Breast epithelium (tissue), 4 donors: ENCODE measurements at places on chromosomes 12 and 14.

- peaks cover 20% of the 10 kb centered on the region for H3K4me1 ChIP-seq
- no peak overlapping the region for H3K4me3 ChIP-seq
- no peaks in the 10 kb centered on the region for H3K27me3 ChIP-seq
These were observed 53.6 kb upstream of the SRSF5 start for GRCh38 chr14:69713209-69713781.

GRCh38 chr12:123713823-123714585 is 1.9 kb downstream of the ATP6V0A2 start:
- H3K4me3 ChIP-seq, result no peak overlapping the region
- DNase-seq, result peak; percentile 14
- no peaks in the 10 kb centered on the region for H3K27me3 ChIP-seq
- H3K27ac ChIP-seq, result no peak overlapping the region

DNA sequence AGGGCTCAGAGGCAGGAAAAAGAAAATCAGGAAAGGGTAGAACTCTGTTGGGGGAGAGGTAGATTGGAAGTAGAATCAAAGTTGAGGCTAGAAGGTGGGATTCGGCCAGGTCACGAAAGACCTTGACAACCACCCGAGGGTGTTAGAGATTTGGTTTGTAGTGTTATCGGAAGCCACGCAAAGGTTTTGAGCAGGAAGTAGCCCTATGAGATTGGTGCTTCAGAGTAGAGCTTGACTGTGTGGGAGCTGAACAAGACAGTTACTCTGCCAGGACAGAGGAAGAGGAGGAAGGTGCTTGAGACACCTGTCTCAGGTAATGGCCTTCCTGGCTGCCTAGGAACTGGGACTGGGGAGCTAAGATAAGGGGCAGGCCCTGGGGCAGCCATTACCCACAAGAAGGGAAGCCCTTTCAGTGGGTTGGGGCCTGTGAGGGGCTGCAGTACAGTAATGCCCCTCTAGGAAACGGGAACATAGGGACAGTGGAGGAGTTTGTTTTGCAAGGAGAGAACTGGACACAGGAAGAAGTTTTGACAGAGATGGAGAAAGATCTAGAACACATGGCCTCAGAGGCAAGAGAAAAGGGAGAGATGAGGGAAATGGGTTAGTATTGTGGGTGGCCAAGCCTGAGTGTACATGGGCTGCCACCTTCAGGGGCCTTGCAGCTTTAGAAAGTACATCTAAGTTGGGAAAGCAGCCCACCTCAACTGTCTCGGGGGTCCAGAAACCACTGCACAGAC is 73.5 kb downstream of the RIN3 start:
- H3K27ac ChIP-seq, result peak overlapping the region; percentile 66
- H3K36me3 ChIP-seq, result no peaks in the 10 kb centered on the region
- DNase-seq, result no peak
- H3K4me3 ChIP-seq, result no peak overlapping the region

DNA sequence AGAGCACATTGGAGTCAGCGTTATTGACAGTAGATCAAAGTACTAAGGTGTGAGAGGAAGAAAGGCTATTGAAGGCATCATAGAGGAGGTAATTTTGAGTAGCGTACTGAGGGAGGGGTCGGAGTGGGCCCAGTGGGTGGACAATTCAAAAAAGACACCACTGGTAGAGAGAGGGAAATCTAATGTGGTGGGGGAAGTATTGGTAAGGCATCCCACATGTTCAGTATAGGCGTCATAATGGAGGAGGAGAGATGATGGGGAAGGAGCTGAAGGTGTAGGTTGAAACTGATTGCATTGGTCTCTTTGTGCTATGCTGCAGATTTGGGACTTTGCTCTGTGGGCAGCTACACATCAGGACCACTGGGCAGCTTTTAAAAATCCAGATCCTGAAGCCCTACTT is 23.7 kb upstream of the KRT77 start:
- DNase-seq, result no peak
- H3K27me3 ChIP-seq, result no peaks in the 10 kb centered on the region
- no peak overlapping the region for H3K27ac ChIP-seq
- no peak overlapping the region for H3K4me3 ChIP-seq
- no peaks in the 10 kb centered on the region for H3K36me3 ChIP-seq
- no peaks in the 10 kb centered on the region for H3K4me1 ChIP-seq

- H3K27me3 ChIP-seq, result no peaks in the 10 kb centered on the region
- no peak overlapping the region for H3K4me3 ChIP-seq
- H3K27ac ChIP-seq, result no peak overlapping the region
These were observed 195.6 kb upstream of the KRR1 start for GRCh38 chr12:75706786-75707605.

DNA sequence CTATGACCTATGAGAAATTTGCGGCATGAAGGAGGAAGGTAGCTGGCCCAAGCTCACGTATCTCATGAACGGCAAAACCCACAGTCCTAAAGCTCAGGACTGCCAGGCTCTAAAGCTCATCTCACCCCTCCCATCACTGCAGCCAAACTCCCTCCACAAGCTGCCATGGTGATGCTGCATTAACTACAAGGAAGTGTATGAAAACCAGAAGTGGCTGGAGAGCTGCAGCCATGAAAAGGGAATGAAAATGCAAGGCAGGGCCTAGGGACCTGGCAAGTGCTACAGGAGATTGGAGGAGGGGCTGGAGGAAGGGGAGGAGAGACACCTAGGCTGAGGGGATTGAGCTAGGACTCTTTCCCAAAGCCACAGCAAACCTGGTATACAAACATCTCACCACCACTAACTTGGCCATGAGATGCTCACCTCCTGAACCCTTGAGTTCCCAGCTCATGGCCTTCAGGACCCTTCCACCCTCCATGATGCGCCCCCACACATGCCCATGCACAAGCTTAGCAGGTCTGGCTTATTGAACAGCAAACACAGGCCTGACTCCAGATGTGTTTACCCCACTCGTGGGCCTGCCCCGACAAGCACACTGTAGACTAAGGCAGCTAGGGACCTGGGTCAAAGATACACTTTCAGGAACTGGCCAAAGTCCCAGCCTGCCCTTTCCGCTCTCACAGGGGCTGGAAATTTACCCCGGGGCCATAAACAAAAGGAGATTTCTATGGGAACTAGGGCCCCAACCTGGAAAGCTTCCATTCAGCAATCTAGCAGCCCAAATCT is 42.0 kb downstream of the LTBP2 start:
- peak overlapping the region; percentile 93 for H3K27ac ChIP-seq
- no peaks in the 10 kb centered on the region for H3K36me3 ChIP-seq
- peak; percentile 56 for DNase-seq
- peaks cover 43% of the 10 kb centered on the region for H3K4me1 ChIP-seq
- no peaks in the 10 kb centered on the region for H3K27me3 ChIP-seq

DNA sequence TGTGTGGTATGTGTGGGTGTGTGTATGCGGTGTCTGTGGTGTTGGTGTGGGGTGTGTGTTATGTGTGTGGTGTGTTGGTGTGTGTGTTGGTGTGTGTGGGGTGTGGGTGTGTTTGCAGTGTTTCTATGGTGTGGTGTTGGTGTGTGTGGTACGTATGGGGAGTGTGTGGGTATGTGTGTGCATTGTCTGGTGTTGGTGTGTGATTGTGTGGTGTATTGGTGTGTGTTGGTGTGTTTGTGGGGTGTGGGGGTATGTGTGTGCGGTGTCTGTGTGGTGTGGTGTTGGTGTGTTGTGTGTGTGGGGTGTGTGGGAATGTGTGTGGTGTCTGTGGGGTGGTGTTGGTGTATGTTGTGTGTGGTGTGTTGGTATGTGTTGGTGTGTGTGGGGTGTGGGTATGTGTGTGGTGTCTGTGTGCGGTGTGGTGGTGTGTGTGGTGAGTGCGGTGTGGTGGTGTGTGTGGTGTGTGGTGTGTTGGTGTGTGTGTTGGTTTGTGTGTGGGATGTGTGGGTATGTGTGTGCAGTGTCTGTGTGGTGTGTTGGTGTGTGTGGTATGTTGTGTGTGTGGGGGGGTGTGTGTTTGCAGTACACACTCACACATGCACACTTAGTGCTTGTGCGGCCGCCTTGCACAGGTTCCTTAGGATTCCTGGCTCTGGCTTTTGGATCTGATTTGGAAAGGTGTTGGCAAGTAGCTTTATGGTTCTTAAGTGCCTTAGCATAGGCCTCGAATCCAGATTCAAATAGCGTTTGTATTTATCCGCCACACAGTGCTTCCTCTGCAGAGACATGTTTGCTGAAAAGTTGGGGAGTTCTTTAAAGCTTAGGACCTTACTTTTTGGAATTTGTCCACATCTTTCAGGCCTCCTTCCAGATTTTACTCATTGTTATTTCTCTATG is 16.4 kb downstream of the MLXIP start:
- H3K27me3 ChIP-seq, result no peaks in the 10 kb centered on the region
- H3K27ac ChIP-seq, result no peak overlapping the region
- DNase-seq, result no peak

DNA sequence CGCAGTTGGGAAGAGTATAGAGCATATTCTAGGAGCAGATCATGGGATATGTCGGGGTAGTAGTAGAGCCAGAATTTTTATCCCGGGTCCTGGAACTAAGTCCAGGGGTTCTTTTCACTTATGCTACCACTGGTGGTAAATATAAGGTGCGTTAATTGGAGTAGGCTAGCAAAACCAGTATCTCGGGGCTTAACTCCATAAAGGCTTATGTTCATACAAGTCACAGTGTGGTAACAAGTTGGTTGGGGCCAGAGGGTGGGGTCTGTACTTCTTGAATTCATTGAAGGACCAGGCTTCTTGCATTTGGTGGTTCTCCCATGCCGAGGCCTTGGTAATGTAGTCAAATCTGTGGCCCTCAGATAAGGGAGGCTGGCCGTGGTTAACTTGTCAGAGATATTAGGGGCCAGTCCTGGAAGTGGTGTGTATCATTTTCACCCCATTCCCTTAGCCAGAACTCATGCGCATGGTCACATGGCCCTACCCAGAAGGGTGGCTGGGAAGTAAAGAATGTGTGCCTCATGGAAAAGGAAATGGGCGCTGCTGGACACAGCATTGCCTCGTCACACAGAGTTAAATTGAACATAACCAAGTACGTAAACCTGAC is 1.5 kb upstream of the ZNF641 start:
- no peak overlapping the region for H3K27ac ChIP-seq
- no peaks in the 10 kb centered on the region for H3K27me3 ChIP-seq
- no peak overlapping the region for H3K4me3 ChIP-seq
- H3K4me1 ChIP-seq, result no peaks in the 10 kb centered on the region

DNA sequence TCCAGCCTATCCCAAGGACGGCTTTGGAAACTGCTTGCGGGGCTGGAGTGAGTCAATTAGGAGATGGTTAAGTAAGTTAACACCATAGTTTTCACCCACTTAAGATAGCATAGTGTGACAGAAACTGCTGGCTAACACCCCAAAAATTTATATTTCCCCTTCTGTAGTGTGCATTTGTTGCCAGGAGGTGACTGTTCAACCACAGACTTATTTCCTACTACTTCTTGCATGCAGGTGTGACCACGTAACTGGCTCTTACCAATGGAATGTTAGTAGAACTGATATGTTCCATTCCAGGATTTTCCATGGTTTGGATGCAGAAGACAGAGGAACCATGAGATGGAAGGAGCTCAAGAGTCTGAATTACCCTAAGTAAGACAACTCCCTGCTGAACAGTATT is 52.9 kb upstream of the SLC35F4 start:
- no peak overlapping the region for H3K4me3 ChIP-seq
- H3K36me3 ChIP-seq, result no peaks in the 10 kb centered on the region

- H3K27me3 ChIP-seq, result no peaks in the 10 kb centered on the region
- H3K36me3 ChIP-seq, result no peaks in the 10 kb centered on the region
- DNase-seq, result no peak
- H3K4me1 ChIP-seq, result no peaks in the 10 kb centered on the region
- no peak overlapping the region for H3K4me3 ChIP-seq
These were observed 79.6 kb upstream of the STK38L start for GRCh38 chr12:27164330-27165040.

DNA sequence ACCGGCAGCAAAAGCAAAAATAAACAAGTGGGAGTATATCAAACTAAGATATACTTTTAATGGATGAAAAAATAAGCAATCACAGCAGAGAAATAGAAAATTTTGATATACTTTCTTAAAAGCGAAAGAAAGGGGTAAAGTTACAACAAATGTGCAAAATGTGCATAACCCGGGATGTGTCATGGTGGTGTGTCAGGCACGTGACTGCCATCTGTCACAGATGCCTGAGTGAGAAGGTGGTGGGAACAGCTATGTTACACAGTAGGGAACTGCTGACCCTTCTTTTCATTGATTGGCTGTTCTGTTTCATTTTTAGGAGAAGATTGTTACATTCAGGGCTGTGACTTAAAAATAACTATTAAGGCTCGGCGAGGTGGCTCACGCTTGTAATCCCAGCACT is 168.1 kb upstream of the PELI2 start:
- H3K27me3 ChIP-seq, result no peaks in the 10 kb centered on the region
- no peak overlapping the region for H3K4me3 ChIP-seq
- no peaks in the 10 kb centered on the region for H3K4me1 ChIP-seq
- DNase-seq, result no peak
- no peak overlapping the region for H3K27ac ChIP-seq

GRCh38 chr14:91899213-91899612 is 31.9 kb upstream of the TC2N start:
- H3K4me1 ChIP-seq, result peaks cover 5% of the 10 kb centered on the region
- no peaks in the 10 kb centered on the region for H3K36me3 ChIP-seq
- peak overlapping the region; percentile 18 for H3K27ac ChIP-seq
- no peaks in the 10 kb centered on the region for H3K27me3 ChIP-seq
- no peak overlapping the region for H3K4me3 ChIP-seq
- DNase-seq, result peak; percentile 54

- H3K27me3 ChIP-seq, result no peaks in the 10 kb centered on the region
- H3K4me3 ChIP-seq, result no peak overlapping the region
- H3K27ac ChIP-seq, result no peak overlapping the region
- no peaks in the 10 kb centered on the region for H3K4me1 ChIP-seq
These were observed 117.2 kb downstream of the NUAK1 start for GRCh38 chr12:106021516-106021915.

- H3K4me1 ChIP-seq, result no peaks in the 10 kb centered on the region
- H3K36me3 ChIP-seq, result no peaks in the 10 kb centered on the region
- H3K27me3 ChIP-seq, result no peaks in the 10 kb centered on the region
These were observed 795 bp downstream of the LMBR1L start for GRCh38 chr12:49109641-49110463.

- DNase-seq, result no peak
- no peak overlapping the region for H3K4me3 ChIP-seq
- H3K4me1 ChIP-seq, result no peaks in the 10 kb centered on the region
- H3K27ac ChIP-seq, result no peak overlapping the region
These were observed 60.0 kb downstream of the PLEKHG7 start for GRCh38 chr12:92762773-92763172.

DNA sequence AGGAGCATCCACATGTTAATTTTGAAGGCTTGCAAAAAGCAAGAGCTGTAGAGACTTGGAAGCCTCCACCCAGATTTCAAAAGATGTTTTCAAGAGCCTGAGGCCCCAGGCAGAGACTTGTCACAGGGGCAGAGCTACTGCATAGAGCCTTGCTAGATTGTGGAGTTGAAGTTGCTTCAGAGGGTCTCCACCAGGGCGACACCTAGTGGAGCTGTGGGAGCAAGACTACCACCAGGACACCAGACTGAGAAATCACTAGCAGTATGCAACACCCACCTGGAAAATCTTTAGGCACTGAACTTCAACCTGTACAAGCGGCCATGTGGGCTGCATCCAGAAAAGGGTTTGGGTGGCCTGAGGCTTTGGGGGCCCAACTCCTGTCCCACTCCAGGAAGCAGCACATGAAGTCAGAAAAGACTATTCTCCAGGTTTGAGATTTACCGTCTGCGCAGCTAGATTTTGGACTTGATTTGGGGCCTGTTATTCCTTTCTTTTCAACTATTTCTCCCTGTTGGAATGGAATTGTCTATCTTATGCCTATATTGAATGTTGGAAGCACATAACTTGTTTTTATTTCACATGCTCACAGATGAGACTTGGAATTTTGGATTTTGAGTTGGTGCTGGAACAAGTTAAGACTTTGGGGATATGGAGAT is 508.6 kb downstream of the FLRT2 start:
- no peaks in the 10 kb centered on the region for H3K27me3 ChIP-seq
- H3K4me1 ChIP-seq, result no peaks in the 10 kb centered on the region
- no peak overlapping the region for H3K27ac ChIP-seq
- no peak overlapping the region for H3K4me3 ChIP-seq
- H3K36me3 ChIP-seq, result no peaks in the 10 kb centered on the region

- H3K27me3 ChIP-seq, result no peaks in the 10 kb centered on the region
- no peaks in the 10 kb centered on the region for H3K36me3 ChIP-seq
- no peak for DNase-seq
- no peaks in the 10 kb centered on the region for H3K4me1 ChIP-seq
These were observed 10.3 kb upstream of the SP7 start for GRCh38 chr12:53346491-53346890.
